ENCODE measurements at places on chromosomes 3 and 15.
A peak's percentile ranks its signal among the peaks of the same experiment; 100 is the strongest.

GRCh38 chr3:73365756-73366397, 258.9 kb downstream of the PDZRN3 start:
- peak; percentile 5 for DNase-seq

DNA sequence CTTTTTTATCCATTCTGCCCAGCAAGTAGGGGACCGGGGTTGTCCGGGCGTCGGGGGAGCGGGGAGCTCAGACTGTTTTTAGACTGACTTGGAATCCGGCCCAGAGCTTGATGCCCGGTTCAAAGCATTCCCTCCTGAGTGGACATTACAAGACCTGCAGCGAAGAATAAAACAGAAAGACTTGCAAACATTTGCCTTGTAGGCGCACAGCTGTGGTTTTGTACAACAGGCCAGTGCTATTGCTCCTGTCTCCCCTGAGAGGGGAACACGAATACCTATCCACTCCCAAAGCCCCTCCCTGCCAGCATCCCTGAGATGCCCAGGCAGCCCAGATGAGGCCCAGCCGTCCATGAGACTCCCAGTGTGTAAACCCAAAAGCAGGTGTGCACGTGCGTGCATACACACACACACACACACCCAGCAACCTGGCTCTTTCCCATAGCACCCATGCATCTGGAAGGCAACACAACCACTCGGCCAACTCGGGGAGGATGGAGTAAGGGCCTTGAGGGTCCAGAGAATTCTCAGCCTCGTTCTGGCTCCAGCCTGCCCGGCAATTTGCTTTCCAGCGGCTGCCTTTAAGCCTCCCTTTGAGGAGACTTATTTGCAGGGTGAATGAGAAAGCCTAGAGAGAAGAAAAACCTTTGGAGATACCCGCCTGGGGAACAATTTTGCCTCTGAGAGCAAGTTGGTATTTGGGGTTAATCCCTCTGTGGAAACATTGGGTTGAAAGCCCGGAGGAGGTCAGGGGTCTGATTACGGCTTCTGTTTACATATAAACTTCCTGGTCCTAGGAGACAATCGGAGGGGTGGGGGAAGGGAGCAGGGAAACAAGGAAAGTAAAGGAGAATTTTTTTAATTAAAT, 161.0 kb upstream of the HES1 start:
- DNase-seq: no peak

GRCh38 chr3:11514191-11514821, 129.4 kb downstream of the VGLL4 start:
- peak; percentile 20 for DNase-seq

DNA sequence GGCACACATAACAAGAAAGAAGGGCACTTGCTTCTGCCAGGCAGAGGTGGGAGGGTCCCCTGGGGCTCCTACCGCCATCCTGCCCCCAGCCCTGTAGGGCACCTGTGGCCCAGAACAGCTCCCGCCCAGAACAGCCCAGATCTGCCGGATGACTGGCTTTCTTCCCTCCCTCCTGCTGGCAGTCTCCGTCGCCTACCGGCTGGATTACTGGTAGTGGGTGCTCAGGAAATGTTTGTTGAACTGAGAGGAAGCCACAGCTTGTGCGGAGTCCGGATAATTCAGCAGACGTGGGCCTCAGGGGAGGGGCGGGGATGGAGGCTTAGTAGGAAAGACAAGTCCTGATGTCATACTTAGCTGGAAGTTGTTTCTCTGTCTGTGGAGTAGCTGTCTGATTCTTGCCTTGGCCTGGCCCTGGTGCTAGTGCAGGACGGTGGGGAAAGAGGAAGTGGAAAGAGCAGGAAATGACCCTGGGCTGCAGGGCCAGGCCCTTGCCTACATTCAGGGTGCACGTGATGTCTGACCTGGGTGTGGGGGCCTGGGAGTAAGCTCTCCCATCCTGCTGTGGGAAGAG, 6.7 kb downstream of the CCDC9B start:
- DNase-seq: no peak

DNA sequence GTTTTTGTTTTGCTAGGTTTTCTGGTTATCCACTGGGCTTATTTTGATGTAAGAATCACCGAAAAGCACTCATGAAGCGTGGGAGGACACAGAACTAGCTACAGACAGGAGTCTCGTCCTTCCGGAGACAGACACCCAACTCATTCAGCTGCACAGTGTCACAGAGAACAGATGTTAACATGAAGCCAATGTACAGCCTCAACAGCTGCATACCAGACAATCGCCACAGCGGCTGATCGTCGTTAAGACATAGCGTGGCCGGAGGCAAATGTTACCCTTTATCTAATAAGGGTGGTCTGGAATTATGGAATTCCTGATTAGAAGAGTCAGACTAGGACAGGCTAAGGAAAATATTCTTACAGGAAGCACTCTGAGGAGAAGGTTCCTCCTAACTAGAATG, 1.1 kb upstream of the PYGO1 start:
- DNase-seq: no peak

DNA sequence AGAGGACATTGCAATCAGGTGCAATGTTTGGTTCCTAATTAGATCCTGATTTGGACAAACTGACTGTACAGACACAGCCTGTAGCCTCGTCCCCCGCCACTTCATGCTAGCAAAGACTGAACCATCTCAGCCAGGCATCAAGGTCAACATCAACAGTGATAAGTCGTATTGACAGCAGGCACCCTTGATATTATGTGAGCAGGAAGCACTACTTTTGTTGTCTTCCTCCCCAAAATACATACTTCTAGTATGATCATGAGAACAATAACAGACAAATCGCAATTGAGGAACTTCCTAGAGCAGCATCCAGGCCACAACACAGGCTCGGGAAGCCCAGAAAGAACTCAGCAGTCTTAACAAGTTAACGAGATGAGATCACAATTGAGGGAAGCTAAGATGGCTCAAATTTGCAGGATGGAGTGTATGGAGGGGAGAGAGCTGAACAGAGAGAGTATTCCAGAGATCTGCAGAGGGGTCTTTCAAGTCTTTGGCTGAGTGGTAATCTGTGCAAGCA, 20.4 kb downstream of the TGM5 start:
- no peak for DNase-seq

- DNase-seq: peak; percentile 45
These were observed 10.7 kb upstream of the CNTN6 start for GRCh38 chr3:1082108-1082507.

DNA sequence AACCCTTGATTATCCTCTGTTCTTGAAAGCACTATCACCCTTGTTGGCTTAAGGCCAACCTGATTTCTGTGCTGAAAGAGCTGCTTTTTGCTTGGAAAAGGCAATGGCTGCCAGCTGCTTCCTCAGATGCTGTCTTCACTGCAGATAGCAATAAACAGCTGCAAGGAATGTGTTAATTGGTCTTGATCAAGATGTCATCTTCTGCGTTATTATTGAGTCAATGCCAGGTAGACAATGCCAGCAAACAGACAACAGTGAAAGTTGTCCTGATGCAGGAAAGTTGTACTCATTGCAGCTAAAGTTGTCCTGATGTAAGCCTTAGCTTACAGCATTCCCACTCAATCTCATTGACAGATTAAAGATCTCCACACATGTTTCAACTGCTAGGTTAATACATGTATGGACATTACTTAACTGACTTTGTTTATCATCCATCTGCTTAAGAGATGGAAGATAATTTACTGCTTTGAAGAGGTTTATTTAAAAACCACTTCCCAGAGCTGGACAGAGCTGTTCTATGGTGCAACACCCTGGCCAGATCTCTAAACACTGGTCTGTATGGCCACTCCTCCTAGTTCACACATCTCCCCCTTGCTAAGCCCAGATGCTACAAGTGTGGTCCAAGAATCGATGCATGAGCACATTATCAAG, 251.0 kb upstream of the MCTP2 start:
- no peak for DNase-seq

DNA sequence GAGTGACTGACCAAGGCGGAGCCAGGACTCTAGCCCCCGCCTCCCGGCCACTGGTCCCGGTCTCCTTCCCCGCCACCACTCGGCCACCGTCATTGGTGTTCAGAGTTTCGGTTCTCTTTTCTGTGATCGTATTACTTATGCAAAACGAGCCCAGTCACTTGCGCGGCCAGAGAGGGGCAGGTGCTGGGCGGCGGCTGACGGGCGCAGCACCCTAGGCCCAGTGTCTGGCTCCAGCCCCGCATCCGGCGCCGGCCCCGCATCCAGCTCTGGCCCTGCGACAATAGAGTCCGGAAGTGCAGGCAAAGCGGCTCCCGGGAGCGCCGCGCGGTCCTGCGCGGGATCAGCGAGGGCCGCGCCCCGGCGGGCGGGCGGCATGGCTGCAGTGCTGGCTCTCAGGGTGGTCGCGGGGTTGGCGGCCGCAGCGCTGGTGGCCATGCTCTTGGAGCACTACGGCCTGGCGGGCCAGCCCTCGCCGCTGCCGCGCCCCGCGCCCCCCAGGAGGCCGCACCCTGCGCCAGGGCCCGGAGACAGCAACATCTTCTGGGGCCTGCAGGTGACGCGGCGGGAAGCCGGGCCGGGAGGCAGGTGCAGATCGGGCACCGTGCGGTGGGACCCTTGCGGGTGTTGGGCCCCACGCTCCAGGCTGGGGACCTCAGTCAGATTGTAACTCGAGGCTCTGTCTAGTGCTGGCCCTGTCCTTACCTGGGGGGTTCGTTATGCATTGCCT, at the start of gene TMEM62:
Gene TMEM62 (plus strand): TSS at position 157 of the 727 bp plus-strand sequence. CDS start 217 bp downstream, at position 374.
- DNase-seq: peak; percentile 78

- no peak for DNase-seq
These were observed 10.5 kb downstream of the GHSR start for GRCh38 chr3:172437713-172438112.

DNA sequence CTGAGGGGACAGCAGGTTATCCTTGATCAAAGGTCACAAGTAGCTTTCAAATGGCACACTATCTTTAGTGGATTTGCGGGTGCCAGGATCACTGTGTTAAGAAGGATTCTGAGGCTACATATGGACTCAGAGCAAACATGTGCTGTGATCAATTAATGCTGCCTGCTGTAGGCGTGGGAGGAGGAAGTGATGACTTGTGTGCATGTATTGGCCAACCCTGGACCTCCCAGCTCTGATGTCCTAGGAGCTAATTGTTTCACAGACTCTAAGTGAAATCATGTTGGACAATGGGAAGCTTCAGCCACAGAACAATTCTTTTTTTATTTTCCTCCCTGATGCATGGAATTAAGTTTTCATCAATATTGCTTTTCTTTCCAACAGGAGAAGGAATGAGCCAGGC, 24.4 kb downstream of the FAH start:
- DNase-seq: no peak

DNA sequence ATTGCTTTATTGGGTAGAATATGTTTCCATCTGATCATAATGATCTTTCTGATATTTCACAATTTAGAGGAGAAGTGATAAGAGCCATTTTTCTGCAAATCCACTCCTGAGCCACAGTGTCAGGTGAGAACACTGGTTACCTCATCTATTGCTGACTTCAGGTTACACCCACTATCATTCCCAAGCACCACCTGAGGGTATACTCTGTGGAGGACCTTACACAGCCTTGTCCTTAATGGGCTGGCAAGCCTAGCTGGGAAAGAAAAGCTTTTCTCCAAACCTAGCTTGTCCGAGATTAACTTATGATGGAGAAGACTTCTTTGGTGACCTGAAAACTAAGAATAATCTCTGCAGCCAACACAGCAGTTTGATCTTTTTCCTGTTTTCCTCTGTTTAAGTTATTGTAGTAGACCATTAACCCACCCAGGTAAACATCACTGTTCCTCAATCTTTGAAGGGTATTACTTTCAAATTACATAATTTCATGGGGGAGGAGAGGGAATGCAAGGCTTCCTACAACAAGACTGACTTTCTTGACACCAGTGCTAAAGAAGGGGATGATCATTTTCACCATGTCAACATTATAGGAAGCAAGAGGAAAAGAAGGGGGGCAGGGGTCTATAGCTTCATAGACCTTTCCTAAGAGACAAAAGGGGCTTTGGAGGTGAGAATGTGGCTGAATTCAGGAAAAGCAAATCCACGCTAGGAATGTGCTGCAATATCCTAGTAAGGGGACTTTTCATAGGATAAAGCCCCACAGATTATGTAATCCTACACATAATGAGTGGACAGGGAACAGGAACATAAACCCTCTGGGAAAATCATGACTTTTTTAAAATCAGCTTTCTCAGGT, 1.7 kb downstream of the NCEH1 start:
- no peak for DNase-seq
